SW 1271 (cell line): ENCODE measurements at places on chromosomes 2 and 18.
A peak's percentile ranks its signal among the peaks of the same experiment; 100 is the strongest.

DNA sequence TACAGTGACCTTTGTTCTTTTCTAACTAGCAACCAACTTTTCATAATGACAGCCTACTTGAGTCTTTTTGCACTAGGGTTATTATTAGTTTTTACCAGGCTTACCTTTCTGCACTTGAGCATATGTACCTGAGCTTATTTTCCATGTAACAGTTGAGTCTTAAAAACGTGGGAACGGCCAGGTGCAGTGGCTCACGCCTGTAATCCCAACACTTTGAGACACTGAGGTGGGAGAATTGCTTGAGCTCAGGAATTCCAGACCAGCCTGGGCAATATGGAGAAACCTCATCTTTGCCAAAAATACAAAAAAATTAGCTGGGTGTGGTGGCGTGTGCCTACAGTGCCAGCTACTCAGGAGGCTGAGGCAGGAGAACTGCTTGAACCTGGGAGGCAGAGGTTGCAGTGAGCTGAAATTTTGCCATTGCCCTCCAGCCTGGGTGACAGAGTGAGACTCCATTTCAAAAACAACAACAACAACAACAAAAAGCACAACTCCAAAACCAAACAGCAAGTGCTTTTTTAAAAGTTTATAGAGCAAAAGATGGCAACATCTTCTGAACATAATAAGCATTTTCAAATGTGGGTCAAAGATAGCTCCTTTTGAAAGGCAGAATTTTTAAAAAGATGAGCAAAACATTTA is 57.1 kb upstream of the CD28 start:
- DNase-seq, result no peak

DNA sequence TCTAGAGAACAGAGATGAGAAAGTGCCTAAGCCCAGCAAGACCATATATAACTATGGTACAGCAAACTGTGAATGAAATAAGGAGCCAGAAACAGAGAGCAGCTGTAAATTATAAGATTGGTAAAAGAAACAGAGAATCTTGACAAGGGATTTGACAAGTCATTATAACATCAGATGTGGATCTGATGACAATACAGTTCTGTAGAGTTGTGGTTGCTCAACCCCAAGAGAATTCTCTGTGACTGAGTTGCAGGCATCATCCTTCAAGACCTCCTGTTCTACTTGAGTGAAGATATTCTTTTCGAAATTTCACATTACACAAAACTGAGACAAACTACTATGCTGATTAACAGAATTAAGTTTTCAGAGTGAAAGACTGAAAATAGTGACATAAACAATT is 343.1 kb upstream of the SLC39A10 start:
- no peak for DNase-seq

- DNase-seq, result no peak
These were observed 1224.8 kb downstream of the SUCLG1 start for GRCh38 chr2:83234246-83234645.

DNA sequence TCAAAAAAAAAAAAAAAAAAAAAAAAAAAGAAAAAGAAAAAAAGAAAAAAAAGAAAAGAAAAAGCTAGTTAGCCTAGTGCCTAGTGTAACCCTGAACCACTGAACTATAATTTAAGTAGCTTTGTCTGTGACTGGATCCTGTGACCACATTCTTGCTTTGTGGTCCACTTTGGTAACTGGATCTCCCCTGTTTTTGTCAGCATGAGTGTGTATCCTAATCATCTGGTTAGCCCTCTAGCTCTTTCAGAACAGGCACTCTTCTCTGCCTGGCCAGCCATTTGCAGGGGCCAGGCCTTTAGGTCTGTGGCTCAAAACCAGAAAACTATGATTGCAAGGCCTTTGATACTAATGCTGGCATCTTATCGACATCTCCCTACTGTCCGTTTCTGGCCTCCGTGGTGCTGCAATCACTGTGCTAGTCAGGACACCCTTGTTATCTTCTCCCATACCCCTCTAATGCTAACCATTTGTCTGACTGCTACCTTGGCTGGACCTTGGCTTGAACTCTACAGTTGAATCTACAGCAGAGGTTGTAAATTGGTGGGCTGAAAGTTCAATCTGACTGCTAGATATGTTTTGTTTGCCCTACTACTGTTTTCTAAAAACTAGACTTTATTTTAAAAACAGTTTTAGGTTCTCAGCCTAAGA is 40.5 kb downstream of the RBKS start:
- no peak for DNase-seq

- DNase-seq, result no peak
These were observed 818.2 kb downstream of the SATB2 start for GRCh38 chr2:198639580-198639979.

- DNase-seq, result no peak
These were observed 13.6 kb downstream of the METAP1D start for GRCh38 chr2:172013396-172013795.

DNA sequence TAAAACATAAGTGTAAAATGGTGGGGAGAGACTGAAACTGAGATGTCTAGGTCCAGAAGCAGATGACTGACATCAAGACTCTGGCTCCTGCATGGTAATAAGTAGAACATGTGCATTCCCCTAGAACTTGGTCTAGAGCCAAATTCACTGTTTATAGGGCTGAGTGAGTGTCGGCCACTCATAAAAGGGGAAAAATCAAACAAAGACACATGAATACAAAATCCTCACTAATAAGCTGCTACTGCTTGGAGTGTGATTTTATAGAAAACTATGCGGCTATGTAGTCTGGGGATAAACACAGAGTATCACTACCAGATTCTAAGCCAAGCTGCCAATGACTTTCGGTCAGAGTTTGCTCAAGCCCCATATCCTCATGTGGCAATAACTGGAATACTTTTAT is 1080.8 kb upstream of the DDX18 start:
- DNase-seq, result no peak

GRCh38 chr2:108877506-108877905 is 90.9 kb downstream of the CCDC138 start:
- DNase-seq, result no peak

GRCh38 chr18:76691800-76692199 is 130.6 kb upstream of the ZNF236 start:
- DNase-seq, result no peak

DNA sequence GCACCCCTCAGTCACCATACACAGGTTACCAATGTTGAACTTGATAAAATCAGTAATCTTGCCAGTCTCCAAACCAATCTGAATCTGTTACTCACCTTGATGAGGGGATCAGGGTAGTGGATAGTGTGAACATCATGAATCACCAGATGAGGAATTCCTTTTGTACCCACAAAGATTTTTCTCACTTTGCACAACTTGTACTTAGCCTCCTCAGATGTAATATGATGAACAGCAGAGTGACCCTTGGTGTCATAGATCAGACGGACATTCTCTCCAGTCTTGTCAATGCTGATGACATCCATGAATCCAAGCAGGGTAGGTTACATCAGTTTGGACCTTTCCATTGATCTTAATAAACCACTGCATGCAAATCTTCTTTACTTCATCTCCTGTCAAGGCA is 54.7 kb downstream of the MDH1 start:
- DNase-seq, result no peak

DNA sequence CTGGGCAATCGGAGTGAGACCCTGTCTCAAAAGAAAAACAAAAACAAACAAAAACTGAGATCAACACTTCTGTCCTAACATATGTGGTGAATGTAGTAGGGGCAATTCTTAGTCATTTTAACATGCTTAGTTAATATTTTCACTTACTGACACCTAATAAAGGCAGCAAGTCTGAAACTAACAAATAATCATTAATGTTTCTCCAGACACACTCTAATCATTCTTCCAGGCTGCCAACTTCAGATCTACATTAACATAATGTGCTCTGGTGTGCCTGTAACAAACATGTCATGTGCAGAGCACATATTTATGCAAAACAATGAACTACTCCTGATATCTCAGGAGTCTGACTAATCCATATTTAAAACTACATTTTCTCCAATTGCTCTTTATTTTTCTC is 6.0 kb downstream of the KRCC1 start:
- no peak for DNase-seq

DNA sequence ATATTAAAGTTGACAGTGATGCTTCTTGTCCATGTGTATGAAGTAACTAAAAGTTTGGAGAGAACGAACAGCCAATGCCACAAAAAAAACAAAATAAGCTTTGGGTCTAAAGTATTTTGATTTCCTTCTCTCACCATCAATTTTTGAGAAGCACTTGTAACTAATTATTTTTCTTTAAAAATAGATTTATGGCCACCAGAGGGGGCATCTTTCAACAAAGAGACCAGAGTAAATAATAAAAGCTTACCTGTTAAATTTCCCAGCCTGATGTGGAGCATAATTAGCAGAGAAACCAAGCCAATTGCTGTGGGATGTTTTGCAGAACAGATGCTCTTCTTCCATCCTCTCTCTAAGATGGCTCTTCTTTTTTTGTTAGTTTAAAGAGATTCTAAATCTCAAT is 29.0 kb downstream of the LINC00305 start:
- no peak for DNase-seq

- DNase-seq, result no peak
These were observed 94.4 kb upstream of the ASAP2 start for GRCh38 chr2:9112079-9112721.

GRCh38 chr18:48037481-48038271 is 107.2 kb upstream of the SMAD2 start:
- DNase-seq, result no peak

DNA sequence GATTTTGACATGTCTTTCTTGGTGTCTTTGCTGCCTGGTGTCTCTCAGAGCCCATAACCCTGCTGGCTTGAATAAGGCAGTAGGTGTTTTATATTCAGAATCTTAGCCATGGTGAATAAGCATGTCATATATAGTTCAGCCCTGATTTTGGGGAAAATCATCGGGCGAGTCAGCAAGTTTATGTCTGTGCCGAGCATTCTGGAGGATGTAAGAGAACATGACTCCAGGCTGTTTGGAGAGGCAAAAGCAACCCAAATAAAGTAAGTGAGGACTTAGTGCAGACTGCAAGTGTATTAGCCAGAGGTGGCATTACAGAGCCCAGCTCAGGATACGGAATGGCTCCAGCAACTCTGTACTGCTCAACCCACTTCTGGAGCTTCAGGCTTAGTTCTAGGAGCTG is 50.3 kb downstream of the TCF7L1 start:
- no peak for DNase-seq

GRCh38 chr2:83055376-83056010 is 1403.6 kb downstream of the SUCLG1 start:
- peak; percentile 29 for DNase-seq
